ENCODE measurements at places on chromosomes 16 and 17.

DNA sequence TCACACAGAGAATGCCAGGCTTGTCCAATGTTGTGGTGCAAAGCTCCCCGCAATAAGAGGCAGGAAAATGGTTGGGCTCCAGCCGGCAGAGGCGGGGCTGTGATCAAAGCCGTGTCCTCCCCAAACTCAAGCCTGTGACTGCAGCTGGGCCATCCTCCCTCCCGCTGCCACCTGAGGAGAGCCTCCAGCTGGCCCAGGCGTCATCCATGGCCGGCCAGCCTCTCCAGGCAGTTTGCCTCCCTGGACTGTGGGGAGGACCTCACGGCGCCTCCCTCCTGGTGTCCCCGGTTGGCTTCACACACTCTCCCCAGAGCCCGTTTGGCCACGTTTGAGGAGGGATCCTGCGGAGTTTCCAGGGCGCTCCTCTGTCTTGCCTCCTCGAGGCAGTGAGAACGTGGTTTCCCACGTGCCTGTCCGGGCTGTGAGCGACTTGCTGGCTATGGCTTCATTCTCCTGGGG, 134.1 kb downstream of the IRF8 start:
- no peak for DNase-seq
- H3K4me3 ChIP-seq = no peak overlapping the region
- no peaks in the 10 kb centered on the region for H3K36me3 ChIP-seq
- H3K4me1 ChIP-seq = no peaks in the 10 kb centered on the region

GRCh38 chr16:10678655-10679054, 16.1 kb downstream of the TEKT5 start:
- H3K27ac ChIP-seq = no peak overlapping the region
- H3K27me3 ChIP-seq = peaks cover 18% of the 10 kb centered on the region
- no peak overlapping the region for H3K4me3 ChIP-seq
- no peak for DNase-seq
- H3K4me1 ChIP-seq = no peaks in the 10 kb centered on the region

DNA sequence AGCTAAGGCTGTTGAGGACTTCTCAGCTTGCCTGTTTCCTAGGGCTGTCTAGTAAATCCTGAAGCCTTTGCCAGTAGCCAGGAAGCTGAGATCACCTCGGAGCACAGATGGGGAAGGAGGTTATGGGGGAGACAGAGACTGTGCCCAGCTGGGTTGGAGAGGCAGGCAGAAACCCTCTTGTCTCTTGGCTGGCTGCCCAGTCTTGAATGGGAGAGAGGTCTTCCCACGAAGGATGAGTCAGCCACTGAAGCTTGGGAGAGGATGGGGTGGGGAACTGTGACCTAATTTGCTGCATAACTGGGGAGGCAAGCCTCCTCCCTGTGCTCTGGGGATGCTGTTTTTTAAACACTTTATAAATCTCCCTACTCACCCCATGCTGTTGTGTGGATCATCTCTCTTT, 69.8 kb downstream of the SHISA9 start:
- H3K27me3 ChIP-seq = no peaks in the 10 kb centered on the region
- no peak for DNase-seq
- H3K36me3 ChIP-seq = no peaks in the 10 kb centered on the region
- no peak overlapping the region for H3K4me3 ChIP-seq
- H3K4me1 ChIP-seq = no peaks in the 10 kb centered on the region
- no peak overlapping the region for H3K27ac ChIP-seq

DNA sequence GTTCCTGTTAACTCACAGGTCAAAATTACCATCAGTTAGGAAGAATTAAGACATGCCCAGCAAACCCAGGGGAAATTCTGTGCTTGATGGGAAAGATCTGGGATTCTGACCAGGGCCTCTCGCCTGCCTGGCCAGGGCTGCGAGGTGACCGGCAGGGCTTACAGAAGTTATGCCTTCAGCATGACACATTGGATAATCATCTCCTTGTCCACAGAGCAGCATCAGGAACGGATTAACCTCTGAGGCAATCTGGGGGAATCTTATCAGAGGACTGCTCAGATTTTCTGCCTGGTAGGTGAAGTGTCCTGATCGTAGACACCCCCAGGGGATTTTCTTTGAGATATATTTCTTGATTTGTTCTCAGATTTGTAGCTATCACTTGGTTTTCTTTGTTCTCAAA, 172.5 kb downstream of the HS3ST3A1 start:
- peaks cover 5% of the 10 kb centered on the region for H3K27me3 ChIP-seq
- no peak overlapping the region for H3K4me3 ChIP-seq
- no peaks in the 10 kb centered on the region for H3K4me1 ChIP-seq
- DNase-seq = no peak
- no peak overlapping the region for H3K27ac ChIP-seq

DNA sequence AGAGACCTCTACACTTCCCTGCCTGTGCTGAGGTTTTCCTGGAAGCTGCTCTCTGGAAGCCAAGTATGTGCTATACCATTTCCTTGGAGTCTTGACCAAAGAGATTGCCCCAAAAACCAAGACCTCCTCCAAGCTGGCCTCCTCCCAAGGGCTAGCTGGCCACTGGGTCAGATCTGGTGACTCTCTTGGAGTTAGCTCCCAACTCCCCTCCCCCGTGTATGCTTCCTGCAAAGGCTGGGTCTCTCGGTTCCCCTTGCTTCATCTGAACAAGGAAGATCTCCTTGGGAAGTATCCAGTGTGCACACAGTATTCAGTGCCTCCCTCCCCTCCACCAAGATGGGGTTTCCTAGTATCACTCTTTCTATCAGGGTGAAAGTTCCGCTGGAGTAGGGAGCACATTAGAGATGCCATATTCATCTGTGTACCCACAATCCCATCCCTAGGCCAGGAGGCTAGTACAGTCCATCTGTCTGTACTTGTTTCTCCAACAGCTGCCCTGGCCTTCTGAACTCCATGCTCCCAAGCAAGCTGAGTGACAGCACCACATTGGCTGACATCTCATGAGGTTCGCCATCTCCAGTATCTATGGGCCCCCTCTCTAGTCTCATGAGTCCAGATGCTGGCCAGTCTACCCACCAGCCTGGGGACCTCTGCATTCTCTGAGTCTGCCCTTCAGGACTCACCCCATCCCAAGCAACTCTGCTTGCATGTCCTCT, 3.2 kb downstream of the GAS7 start:
- peaks cover 6% of the 10 kb centered on the region for H3K27me3 ChIP-seq
- H3K4me3 ChIP-seq = no peak overlapping the region
- peaks cover 6% of the 10 kb centered on the region for H3K4me1 ChIP-seq
- DNase-seq = no peak

- H3K36me3 ChIP-seq = no peaks in the 10 kb centered on the region
- no peaks in the 10 kb centered on the region for H3K27me3 ChIP-seq
- H3K4me3 ChIP-seq = peak overlapping the region; percentile 42
Measured at GRCh38 chr17:21090902-21091618, 35.7 kb upstream of the DHRS7B start.

DNA sequence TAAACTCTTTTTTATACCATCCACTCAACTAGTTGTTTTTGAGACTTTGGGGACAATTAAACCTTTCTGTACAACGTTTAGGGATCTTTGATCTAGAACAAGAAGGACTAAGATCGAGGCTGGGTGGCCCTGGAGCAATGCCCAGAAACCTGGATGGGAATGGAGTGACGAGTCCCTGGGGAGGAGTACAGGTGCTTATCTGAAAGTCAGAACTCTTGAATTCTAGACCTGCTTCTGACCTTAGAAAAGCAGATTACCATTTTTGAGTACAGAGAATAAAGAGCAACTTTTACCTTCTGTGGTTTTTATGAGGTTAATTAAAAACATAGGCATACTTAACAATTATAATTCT, 17.8 kb downstream of the UBE2Z start:
- peaks cover 25% of the 10 kb centered on the region for H3K36me3 ChIP-seq
- H3K4me1 ChIP-seq = peaks cover 10% of the 10 kb centered on the region
- H3K4me3 ChIP-seq = no peak overlapping the region
- no peaks in the 10 kb centered on the region for H3K27me3 ChIP-seq

DNA sequence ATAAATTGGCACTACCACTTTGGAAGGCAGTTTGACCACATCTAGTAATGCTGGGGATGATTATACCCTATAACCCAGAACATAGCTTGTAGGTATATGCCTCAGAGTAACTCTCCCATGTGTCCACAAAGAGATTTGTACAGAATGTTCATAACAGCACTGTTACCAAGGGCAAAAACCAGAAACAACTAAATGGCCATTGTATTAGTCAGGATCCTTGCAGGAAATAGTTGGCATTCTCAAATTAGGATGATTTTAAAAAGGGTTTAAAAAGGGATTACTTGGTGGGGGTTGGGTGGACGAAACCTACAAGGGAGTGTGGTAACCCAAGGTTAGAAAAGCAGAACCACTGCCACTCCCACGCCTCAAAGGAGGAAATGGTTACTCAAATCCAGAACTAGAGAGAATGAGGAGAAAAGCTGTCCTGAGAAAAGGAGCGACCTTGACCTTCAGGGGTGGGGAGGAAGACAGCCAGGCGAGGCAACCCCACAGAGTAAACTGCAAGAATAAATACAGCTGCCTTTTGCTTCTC, 2.1 kb downstream of the CPPED1 start:
- H3K27me3 ChIP-seq = no peaks in the 10 kb centered on the region
- H3K4me1 ChIP-seq = peaks cover 16% of the 10 kb centered on the region
- H3K27ac ChIP-seq = peak overlapping the region; percentile 65
- H3K4me3 ChIP-seq = peak overlapping the region; percentile 86
- DNase-seq = no peak

DNA sequence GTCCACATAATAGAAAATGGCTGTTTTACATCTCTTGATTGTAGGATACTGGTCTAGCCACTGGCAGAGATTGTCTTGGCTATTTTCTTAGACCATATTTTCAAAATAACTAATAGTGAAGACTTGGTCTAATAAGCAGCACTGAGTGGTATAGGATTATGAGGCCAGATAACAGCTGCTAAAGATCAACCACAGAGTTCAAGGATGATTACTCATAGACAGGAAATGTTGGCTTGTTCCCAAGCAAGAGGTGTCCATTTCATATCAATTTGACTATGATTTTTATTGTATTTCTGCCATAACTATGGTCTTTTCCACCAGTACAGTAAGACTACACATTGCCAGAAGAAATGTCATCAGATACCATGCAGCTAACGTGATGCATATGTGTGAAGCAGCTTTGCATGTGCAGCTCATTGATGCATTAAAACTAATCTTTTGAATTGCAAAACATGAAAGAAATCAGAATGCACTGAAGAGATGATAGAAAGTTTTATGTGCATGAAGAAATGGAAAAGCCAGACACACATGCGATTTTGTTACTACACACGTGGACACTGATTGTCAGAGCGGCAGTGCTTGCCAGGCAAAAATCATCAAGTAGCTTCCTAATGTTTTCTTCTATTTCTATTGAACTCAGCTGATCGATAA, 693.3 kb downstream of the CDH11 start:
- no peak for DNase-seq
- no peak overlapping the region for H3K27ac ChIP-seq
- no peaks in the 10 kb centered on the region for H3K36me3 ChIP-seq
- H3K4me3 ChIP-seq = no peak overlapping the region
- no peaks in the 10 kb centered on the region for H3K4me1 ChIP-seq

- no peak overlapping the region for H3K27ac ChIP-seq
- no peak for DNase-seq
- no peak overlapping the region for H3K4me3 ChIP-seq
- H3K4me1 ChIP-seq = peaks cover 23% of the 10 kb centered on the region
- H3K36me3 ChIP-seq = no peaks in the 10 kb centered on the region
Measured at GRCh38 chr17:17034026-17034425, 8.2 kb upstream of the MPRIP start.

DNA sequence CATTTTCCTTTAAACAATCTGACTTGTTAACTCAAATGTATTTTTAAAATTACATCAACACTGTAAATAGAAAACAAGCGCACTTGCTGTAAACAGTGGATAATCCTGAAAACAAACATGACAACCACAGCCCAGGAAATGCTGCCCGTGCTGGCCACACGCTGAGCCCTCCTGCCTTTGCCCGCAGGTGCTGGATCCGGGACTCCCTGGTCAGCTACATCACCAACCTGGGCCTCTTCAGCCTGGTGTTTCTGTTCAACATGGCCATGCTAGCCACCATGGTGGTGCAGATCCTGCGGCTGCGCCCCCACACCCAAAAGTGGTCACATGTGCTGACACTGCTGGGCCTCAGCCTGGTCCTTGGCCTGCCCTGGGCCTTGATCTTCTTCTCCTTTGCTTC, 6.6 kb upstream of the ADGRG3 start:
- H3K4me1 ChIP-seq = no peaks in the 10 kb centered on the region
- no peaks in the 10 kb centered on the region for H3K27me3 ChIP-seq
- H3K36me3 ChIP-seq = no peaks in the 10 kb centered on the region
- no peak overlapping the region for H3K27ac ChIP-seq
- no peak overlapping the region for H3K4me3 ChIP-seq

- peaks cover 66% of the 10 kb centered on the region for H3K27me3 ChIP-seq
- H3K4me1 ChIP-seq = peaks cover 17% of the 10 kb centered on the region
- H3K36me3 ChIP-seq = no peaks in the 10 kb centered on the region
- DNase-seq = peak; percentile 18
Measured at GRCh38 chr17:47852113-47852949, 1.4 kb upstream of the SP6 start.

DNA sequence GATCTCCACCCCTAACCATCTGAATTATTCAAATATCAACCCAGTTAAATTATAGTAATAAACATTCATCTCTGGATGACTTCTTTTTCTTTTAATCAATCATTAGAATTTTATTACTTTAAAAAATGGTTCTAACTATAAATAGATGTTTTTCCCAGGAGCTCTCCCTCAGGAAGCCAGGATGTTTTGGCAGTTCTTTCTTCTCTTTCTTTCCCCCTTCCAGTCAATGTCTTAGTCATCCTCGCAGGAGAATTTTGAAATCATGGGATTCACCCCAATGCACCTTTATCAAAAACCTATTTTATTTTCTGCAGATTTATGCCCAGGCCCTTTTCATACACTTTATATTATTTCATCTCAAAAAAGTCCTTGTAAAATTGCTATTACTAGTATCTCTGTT, 711.6 kb downstream of the CDH11 start:
- no peak overlapping the region for H3K4me3 ChIP-seq
- no peaks in the 10 kb centered on the region for H3K27me3 ChIP-seq
- H3K4me1 ChIP-seq = no peaks in the 10 kb centered on the region
- H3K36me3 ChIP-seq = no peaks in the 10 kb centered on the region

DNA sequence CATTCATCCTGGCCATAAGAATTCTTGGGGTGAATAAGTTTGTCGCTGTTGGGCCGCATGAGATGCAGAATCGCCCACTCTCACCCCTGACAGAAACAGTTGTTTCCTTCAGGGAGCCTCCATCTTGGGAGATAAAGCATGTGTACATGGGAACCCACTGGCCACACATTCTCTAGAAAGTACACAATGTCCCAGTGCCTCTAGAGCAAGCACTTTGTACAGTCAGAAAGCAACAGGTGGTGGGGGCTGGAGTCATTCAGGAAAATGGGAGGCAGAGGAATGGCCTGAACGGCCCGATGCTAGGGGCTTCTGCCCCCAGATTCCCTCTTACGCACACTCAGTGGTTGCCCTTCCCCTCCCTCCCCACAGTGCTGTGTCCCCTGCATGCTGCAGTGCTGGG, 16.1 kb downstream of the ACE start:
- H3K36me3 ChIP-seq = no peaks in the 10 kb centered on the region
- no peaks in the 10 kb centered on the region for H3K4me1 ChIP-seq
- H3K27me3 ChIP-seq = peaks cover 14% of the 10 kb centered on the region
- no peak overlapping the region for H3K4me3 ChIP-seq
- no peak overlapping the region for H3K27ac ChIP-seq

- H3K4me1 ChIP-seq = peaks cover 13% of the 10 kb centered on the region
- H3K27ac ChIP-seq = no peak overlapping the region
- H3K27me3 ChIP-seq = peaks cover 31% of the 10 kb centered on the region
- peak overlapping the region; percentile 88 for H3K4me3 ChIP-seq
Measured at GRCh38 chr17:39225959-39226683, 376 bp upstream of the STAC2 start.

Data from naive B cell (primary cell).